Activated CD8-positive, alpha-beta memory T cell treated with anti-CD3 and anti-CD28 coated beads for 1 hour (primary cell): ENCODE measurements at places on chromosomes 11 and 22.

DNA sequence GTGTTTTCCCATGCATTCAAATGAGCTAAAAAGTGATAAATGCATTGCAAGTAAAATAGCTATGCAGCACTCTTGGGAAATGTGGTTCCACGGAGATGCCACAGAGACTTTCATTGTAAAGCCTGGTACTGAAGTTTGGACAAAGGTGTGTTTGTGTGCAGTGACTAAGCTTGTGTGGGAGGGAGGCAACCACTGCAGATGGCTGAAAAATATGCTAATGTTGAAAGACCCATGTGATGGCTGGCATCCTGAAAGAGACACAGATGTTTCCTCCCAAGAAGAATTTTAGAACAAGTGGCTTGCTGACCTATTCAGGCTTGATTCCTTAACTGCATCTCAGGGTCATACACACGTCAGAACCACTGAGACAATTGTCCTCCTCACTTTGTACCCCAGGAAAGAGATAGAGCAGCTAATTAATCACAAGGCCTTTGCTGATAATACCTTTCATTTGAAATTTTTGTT lies 73.8 kb downstream of the FAM76B start:
- no peak for DNase-seq

DNA sequence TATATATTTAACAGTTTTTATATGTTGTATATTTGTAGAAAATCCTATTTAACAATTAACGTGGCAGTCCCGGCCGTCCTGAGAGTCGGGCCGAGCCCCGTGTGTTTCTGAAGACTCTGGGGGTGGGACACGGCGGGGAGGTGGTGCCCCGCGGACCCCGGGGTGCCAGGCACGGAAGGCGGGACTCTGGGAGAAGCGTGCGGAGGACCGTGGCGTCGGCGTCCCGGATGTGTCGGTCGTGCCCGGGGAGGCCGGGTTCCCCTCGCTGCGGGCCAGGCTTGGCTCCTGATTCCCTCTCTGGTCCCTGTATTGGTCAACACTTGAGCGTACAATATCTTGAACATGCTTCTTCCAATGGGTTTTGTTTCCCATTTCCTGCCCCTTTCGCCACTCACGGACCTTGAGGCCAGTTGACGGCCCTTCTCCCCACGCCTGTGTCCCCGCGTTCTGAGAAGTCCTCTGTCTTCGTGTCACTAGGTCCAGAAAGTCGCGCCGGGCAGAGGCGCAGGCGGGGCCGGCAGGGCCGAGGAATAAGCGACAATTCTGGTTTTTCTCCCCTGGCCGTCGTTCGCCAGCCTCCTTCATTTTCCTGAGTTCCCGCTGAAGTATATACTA lies 1076.7 kb downstream of the BRD1 start:
- no peak for DNase-seq

DNA sequence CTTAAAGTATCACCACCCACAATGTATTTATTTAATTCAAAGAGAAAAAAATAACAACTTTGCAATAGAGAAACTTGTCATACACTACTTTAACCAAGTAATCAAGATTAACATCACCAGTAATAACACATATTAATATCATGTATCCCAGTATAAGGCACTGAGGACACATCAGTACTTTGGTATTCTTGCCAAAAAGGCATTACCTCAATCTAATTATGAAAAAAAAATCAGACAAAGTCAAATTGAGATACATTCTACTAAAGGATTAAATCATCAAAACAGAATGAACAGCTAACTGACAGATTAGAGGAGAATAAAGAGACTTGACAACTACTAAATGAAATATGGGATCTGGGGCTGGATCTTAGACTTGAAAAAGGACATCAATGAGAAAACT lies 35.8 kb upstream of the SLC17A6 start:
- no peak for DNase-seq

- no peak for DNase-seq
Observed at GRCh38 chr11:83057721-83058120, 14.0 kb downstream of the RAB30 start.

GRCh38 chr11:1131033-1131911 lies 26.5 kb upstream of the MUC5AC start:
- no peak for DNase-seq

DNA sequence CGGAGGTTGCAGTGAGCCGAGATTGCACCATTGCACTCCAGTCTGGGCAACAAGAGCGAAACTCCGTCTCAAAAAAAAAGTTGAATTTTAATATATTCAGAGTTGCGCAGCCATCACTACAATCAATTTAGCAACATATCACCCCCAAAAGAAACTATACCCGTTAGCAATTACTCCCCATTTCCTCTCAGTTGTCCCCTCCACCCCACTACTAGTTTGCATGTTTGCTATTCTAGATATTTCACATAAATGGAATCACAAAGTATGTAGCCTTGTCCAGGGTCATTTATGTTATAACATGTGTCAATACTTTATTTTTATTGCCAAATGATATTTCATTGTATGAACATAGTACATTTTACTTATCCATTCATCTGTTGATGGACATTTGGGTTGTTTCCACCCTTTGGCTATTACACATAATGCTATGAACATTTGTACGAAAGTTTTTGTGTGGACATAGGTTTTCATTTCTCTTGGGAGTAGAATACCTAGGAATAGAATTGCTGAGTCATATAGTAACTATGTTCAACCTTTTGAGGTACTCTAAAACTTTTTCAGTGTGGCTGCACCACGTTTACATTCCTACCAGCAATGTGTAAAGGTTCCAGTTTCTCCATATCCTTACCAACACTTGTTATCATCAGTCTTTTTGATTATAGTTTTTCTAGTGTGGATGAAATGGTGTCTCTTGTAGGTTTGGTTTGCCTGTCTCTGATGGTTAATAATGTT lies 2.2 kb downstream of the ZNF143 start:
- no peak for DNase-seq

DNA sequence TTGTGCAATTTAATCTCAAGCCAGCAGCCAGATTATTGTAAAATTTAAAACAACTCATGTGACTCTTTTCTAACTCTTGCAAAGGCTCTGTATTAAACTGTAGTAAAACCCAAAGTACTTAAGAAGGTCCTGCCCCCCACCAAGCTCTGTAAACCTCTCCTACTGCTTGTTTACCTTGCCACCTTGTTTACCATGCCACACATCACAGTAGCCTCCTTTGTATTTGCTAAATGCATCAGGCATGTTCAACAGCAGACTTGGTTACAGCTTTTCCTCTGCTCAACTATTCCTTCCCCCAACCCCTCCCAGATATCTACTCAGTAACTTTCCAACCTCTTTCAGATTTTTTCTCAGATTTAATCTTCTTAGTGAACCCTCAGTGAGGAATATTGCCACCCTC lies 861.6 kb downstream of the METTL15 start:
- DNase-seq: no peak
